ENCODE measurements at places on chromosomes 3 and 15.

GRCh38 chr15:68783226-68784058 lies 37.3 kb downstream of the ANP32A start:
- DNase-seq: no peak

DNA sequence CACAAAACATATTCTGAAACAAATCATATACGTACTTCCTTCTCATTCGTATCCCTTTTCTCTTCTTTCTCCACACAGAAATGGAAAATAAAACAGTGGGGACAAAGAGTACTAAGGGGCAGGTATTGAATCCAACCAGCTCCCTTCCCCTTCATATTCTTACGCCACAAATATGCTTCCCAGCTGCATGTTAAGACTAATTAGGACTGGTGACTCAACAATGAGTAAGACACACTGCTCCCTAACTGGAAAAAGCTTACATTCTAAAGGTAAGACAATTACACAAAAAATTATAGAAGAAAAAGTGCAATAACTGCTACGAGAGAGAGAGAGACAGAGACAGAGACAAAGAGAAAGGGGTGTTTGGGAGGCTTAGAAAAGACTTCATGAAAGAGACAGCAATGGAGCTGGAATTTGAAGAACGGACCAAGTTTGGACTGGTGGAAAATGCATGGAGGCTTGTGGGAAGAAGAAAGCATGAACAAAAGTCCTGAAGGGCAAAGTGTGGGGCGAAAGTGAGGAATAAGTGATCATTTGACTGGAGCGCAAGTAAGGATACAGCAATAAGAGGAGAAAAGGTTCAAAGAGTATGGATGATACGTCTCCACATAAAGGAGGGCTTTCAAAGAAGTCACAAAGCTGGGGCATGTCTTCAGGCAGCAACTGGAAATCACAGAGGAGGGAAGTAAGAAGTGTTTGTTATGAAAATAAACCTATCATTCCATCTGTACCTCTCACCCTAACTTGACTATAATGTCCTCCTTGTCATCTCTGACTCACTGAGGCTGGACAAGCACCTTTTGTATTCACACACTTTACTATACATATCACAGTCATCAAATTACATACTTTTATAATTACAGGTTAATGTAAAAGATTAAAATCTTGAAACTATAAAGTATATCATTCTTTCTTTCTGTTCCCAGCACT lies 49.2 kb downstream of the RYK start:
- DNase-seq: peak; percentile 86

DNA sequence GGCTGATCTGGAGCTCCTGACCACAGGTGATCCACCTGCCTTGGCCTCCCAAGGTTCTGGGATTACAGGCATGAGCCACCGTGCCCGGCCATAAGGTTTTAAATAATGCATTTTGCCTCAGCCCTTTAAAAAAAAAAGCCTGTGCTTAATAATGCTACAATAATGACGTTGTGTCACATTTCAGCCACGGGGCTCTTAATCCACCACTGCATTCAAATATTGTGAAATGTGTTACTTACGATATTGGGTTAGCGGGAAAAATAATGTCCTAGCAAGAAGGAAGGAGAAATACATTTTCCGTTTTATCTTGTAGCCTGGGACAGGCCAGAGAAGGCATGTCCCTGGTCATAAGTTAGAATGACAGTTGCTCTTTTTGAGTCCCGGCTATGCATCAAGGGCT lies 17.6 kb downstream of the PAQR5 start:
- DNase-seq: no peak

DNA sequence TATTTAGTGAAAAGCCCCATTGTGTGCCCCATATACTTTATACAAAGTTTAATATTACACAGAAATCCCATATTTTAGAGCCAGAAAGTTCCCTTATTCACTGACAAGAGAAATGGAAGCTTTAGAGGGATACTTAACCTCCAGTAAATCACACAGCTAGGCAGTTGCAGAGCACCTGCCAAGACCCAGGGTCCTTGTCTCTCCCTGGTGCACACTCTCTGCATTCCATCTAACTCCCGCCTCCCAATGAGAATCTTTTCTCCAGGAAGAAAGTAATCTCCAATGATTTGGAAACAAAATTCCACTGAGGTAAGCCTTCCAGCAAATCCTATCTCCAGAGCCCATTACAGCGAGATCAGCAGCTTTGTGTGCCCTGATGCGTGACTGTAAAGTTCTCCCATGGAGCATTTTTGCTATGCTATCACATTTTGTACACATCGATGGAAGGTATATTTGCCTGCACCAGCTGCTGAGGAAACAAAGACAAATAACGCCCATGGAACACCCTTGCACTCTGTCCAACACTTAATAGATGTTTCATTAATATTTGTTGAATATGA lies 41.4 kb downstream of the ULK4 start:
- DNase-seq: no peak

- DNase-seq: peak; percentile 57
Observed at GRCh38 chr3:106247902-106248684, 379.3 kb upstream of the CBLB start.

DNA sequence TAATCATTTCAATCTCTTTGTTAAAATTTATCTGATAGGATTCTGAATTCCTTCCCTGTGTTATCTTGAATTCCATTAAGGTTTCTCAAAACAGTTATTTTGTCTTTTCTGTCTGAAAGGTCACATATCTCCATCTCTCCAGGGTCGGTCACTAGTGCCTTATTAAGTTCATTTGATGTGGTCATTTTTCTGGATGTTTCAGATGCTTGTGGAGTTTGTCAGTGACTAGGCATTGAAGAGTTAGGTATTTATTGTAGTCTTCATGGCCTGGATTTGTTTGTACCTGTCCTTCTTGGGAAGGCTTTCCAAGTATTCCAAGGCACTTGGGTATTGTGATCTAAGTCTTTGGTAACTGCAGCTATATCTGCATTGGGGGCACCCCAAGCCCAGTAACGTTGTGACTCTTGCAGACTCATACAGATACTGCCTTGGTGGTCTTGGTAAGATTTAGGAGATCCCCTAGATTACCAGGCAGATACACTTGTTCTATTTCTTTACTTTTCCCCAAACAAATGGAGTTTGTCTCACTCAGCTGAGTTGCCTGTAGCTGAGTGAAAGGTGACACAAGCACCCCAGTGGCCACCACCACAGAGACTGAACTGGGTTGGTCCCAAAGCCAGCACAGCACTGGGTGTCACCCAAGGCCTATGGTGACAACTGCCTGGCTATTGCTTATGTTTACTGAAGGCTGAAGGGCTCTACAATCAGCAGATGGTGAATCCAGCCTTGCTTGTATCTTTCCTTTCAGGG lies 18.9 kb upstream of the SLC27A2 start:
- DNase-seq: peak; percentile 37

- DNase-seq: peak; percentile 11
Observed at GRCh38 chr3:140470962-140471361, 206.9 kb upstream of the TRIM42 start.

- DNase-seq: peak; percentile 10
Observed at GRCh38 chr3:130428871-130429712, 83.6 kb downstream of the COL6A5 start.

GRCh38 chr3:59749291-59749690 lies 699.5 kb upstream of the CFAP20DC start:
- peak; percentile 10 for DNase-seq

GRCh38 chr15:96355568-96356187 lies 25.2 kb downstream of the NR2F2 start:
- DNase-seq: no peak

DNA sequence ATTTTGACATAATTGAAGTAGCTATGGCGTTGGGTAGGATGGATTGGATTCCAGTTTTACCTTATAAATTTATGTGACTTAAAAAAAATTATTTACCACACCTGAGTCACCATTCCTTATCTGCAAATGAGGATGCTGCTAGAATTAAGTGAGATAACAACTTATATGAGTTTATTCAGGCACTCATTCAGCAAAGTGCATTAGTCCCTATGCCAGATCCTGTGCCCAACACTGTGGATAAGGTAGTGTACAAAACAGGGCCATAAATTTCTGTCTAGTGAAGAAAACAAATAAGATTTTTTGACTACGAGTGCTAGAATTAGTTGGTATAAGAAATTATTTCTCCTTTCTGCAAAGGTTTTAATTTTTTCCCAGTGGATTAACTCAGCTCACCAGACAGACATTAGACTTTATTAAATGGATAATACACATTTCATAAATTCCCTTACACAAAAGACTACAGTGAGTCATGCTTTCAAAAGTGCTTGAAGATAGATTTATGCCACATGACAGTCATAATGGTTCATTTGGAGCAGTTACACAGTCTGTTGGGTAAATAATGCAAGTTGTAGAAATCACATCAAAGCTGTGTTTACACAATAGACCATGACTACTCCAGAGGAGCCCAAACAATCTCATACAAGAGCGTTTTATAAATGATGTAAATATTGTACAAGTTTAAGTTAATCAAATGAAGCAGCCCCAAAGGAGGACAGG lies 129.9 kb upstream of the TGFBR2 start:
- peak; percentile 63 for DNase-seq

DNA sequence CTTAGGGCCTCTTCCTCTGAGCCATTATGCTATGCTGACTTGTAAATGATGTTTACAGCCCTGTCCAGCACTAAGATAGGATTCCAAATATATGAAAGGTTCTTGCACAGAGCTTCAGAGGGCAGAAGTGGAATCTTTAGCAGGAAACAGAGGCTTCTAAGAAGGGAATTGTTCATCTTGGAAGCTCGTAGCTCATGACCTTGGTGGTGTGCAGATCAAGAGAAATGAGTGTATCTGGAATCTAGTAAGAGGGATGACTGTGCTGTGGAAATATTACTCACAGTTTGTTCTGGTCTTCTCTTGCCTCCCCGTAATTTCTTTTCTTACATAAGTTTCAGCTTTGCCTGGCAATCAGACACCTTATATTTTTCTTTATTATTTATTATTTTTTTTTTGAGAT lies 175.8 kb downstream of the SPATA16 start:
- DNase-seq: peak; percentile 51

- no peak for DNase-seq
Observed at GRCh38 chr15:86834115-86834863, 754.6 kb downstream of the AGBL1 start.

DNA sequence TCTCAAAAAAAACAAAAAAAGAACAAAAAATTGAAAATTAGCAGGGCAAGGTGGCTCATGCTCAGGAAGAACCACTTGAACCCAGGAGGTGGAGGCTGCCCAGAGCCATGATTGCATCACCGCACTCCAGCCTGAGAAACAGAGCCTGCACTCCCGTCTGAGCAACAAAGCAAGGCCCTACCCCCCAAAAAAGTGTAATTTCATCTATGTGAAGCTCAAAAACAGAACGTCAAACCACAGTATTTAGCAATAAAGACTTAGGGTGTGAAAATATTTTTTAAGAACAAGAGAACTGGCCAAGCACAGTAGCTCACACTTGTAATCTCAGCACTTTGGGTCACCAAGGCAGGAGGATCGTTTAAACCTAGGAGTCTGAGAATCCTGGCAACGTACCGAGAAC lies 38.2 kb downstream of the STAG1 start:
- DNase-seq: no peak

DNA sequence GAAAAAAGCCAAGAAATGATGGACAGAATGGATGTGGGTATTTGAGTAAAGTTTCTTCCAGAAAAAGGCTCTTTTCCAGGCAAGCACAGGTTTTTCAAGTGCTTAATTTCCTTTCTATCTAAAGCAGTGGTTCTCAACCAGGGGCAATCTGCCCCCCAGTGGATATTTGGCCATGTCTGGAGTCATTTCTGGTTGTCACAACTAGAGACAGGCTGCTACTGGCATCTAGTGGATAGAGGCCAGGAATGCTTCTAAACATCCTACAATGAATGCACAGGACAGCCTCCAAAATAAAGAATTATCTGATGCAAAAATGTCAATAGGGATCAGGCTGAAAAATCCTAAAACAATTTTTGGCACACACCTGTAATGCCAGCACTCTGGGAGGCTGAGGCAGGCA lies 23.9 kb downstream of the SEC22C start:
- no peak for DNase-seq

- DNase-seq: no peak
Observed at GRCh38 chr15:28985316-28985645, 99.5 kb downstream of the APBA2 start.

DNA sequence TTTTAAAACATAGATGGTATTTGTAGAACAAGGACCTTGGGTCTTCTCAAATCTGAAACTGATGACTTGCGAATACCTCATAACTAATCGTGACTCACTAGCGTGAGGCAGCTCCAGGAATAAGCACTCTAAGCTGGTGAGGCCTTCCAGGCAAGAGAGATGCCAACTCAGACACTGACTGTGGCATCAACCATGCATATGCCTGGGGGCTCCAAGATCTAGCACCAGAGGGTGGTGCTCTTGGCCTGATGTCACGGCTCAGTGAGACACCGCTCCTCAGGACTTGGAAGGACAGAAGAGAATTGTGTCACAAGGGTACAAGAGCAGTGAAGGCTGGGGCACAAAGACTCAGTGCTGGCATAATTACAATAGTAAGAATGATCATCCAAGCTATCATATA lies 125.0 kb upstream of the TRIM42 start:
- no peak for DNase-seq

- DNase-seq: no peak
Observed at GRCh38 chr15:62717496-62717895, 325.1 kb upstream of the TPM1 start.

DNA sequence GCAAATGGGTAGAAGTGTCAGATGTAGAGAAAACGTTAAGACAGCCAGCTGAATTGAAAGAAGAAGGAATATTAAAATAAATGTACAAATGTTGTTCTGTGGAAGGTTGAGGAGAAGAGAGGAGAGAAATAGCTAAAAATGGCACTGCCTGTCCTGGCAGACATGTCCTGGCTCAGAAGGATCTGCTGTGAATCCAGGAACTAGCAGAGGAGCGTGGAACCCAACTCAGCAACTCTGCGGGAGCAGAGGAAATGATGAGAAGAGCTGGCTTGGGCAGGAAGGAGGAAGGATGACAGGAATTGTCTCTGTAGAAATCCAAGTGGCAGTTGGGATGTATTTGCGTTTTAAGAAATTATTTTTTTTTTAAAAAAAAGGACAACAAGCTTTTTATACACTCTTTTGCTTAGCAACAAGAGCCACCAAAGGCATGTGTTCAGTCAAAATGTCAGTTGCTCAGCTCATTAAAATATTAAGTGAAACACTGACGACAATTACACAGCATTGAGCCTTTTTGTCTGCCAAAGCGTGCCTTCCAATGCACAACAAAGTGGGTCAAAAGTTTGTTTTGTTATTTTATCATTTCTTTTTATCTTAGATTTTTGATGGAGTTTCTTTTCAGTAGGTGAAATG lies 16.1 kb downstream of the NANOGP8 start:
- DNase-seq: no peak

Measured in fibroblast of upper back skin (primary cell).